ENCODE measurements at places on chromosomes 4 and X.

DNA sequence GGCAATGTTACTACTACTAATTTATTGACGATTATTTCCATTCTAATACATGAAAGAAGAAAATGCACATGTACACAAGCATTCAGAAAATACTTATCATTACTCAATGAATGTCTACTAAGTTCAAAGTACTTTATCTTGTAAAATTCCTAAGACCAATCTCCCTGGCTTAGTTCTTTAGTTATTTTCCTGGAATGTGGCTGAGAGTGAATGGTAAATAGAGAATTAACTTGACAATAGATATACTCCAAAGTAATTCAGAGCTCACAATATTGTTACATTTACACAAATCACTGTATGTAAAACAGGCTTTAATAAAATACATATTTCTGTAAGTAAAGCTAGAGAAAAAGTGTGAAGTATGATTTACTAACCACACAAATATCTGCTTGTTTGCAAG, 79.7 kb downstream of the PDS5A start:
- no peak for DNase-seq

GRCh38 chr4:93658443-93658842, 170.1 kb upstream of the ATOH1 start:
- DNase-seq, result no peak

- DNase-seq, result no peak
These were observed 28.5 kb downstream of the MSN start for GRCh38 chrX:65695849-65696449.

DNA sequence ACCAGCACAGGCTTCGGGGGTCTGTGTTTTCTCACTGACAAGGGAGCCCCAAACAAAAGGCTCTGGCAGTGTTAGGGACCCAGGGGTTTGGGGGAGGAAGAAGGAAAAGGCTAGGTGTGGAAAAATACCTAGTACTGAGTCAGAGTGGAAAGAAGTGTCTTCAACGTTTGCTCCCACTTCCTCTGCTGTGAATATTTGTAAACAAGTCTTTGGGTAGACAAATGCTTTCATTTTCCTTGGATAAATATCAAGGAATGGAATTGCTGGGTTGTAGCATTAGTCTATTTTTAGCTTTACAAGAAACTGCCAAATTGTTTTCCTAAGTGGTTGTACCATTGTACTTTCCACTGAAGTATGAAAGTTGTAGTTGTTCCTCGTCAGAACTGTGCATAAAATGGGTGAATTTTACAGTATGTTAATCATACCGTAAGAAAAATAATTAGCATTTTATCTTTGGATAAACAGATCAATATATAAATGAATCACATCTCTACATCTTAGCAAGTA, 17.4 kb downstream of the COL4A5 start:
- DNase-seq, result no peak
